Stimulated activated naive CD8-positive, alpha-beta T cell treated with anti-CD3 and anti-CD28 coated beads, Interleukin-15, amount 100 ng/mL, for 72 hours (primary cell): ENCODE measurements at places on chromosomes 6 and 20.

DNA sequence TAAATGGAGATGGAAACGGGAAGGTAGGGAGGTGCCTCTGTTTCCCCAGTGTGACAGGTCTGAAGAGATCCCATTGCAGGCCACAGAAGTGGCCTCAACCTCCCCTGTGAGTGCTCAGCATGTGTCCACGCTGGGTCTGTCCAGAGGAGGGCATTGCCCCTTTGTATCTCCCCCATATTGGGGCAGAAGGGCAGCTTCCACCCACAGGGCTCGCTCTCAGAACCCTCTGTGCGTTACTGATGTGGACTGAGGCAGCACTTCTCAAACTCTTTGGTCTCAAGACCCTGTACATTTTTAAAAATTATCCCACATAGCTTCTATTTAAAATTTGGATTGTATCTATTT is 22.0 kb downstream of the ARFGEF3 start:
- DNase-seq: no peak

DNA sequence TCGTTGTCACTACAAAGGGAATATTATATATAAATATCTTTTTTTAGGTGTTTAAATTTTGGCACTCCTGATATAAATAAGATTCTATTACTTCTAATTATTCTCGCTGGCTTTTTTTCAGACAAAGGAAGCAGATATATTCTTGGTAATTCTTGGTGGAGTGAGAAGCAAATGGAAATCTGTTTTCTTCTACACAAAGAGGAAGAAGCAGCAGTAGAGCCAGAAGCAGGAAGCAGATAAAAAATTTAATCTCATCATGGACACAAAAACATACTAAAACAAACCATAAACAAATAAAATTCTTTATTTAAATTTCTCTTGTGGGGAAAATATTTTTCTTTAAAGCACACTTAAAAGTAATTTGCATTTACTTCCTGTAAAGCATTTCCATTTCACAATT is 3.7 kb upstream of the KIAA0319 start:
- DNase-seq: no peak

DNA sequence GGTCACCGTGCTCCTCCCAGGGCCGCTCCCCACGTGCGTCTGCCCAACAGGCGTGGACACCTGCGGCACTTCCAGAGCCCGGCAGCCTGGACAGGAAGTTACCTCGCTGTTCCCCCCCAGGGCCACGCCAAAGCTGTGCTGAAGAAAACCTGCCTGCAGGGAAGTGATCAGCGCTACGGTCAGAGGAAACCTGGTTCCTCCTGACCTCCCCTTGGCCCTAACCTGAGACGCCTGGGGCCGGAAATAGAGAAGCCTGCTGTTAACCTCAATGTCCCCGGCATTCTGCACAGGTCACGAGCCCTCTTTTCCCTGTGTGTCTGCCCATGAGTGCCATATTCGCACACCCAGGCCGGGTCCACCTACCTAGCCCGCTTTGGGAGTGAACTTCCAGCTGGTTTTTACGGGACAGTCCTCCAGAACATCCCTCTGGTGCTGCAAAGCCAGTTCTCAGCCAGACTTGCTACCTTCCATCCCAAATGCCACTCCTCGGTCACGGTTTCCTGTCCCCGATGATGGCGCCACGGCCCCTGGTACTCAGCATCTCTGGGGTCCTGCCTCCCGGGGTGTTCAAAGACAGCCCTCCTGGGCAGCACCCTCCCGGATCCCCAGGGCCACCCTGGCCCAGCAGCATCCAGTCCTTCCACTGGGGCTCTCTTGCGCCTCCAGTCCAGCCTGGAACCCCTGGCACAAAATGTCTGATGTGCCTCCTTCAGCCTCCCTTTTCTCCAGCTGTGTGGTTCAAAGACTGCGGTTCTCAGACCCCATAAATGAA is 12.0 kb upstream of the IRF4 start:
- no peak for DNase-seq

DNA sequence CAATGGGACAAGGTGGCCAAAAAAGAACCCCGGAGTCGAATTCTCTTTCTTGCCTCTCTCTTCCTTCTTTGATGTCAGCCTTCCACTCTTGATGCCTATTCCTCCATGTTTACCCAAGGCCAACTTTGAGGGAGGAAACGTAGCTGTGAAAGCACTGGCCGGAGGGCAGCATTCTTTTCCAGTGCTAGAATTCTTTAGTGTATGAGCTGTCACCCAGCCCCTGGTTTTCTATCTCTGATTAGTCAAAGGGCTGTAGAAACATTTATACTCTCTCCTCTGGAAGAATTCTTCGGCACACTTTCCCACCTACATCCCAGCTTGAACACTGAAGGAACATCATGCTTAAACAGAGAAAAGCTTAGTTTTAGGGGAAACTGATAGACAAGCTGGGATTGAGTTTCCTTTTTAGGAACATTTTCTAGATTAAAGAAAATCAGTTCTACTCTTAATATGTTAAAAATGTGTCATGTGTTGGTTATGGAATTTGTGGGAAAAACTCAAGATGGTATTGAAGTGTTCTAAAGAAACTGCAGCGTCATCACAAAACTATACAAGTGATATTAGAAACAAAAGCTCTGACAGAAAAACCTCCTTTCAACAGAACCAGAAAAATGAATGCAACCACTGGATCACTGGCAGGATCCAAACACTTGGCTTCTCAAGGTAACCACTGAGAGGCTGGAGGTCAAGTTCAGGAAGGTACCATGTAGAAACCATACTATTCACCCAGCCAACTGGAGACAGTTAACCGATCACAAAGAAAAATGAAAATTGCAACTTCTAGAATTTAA is 20.7 kb upstream of the UTRN start:
- no peak for DNase-seq

DNA sequence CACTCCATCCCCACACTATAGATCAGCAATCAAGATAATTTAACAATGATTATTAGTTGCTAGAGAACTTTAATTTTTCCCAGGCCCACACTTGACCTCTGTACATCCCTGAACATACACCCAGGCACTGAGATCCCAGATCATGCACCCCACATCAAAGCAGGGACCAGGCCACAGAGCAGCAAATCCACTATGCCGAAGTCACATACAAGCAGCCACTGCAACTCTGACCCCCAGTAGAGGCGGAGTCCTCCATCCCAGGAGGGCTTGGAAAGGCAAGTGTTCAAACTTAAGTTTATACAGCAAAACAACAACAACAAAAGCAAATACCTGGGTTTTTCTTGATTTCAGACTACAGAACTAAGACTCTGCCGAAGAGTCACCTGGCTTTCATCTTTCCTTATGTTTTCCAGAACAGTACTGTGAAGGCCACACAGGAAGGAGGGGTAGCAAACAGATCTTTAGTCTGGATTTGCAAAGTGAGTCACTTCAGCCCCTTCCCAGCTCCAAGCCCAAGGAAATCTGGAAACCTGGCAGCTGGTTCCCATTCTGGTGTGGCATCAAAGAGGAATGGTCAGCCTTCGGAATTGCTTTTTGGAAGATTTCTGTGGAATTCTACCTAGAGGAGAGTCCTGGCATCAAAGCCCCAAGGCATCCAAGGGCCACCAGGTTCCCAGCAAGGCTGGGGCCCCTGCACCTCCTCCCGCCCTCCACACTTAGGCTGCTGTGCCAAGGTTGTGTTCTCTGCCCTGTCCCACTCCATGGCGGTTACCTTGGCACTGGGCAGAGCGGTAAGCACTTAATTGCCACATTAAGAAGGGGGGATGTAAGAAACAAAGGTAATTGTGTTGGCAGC is 7.3 kb downstream of the JAG1 start:
- DNase-seq: no peak

DNA sequence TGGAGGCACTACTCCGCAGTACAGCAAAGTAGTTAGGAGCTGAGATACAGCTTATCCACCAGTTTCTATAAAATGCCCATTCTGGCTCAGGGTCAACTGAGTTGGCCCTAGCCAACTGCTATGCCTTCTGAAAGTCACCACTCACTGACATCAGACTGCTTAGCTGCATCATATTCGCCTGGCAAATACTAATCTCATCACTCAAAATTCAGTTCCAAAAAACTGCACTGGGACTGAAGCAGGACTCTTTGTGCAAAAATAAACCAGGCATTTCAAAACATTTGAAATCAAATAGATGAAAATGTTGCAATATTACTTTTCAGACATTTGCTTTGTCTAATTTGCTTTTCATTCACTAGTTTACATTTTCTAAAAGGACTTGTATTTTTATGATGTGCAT is 230.0 kb downstream of the ALDH8A1 start:
- no peak for DNase-seq

- no peak for DNase-seq
These were observed 383.7 kb downstream of the MAFB start for GRCh38 chr20:40305303-40305702.

- DNase-seq: no peak
These were observed 624.7 kb downstream of the CD109 start for GRCh38 chr6:74320715-74321114.

GRCh38 chr6:4880363-4880762 is 104.2 kb downstream of the CDYL start:
- no peak for DNase-seq

GRCh38 chr6:1581120-1581991 is 28.4 kb upstream of the FOXC1 start:
- no peak for DNase-seq

- DNase-seq: no peak
These were observed 6.7 kb downstream of the PYGB start for GRCh38 chr20:25254571-25254970.

DNA sequence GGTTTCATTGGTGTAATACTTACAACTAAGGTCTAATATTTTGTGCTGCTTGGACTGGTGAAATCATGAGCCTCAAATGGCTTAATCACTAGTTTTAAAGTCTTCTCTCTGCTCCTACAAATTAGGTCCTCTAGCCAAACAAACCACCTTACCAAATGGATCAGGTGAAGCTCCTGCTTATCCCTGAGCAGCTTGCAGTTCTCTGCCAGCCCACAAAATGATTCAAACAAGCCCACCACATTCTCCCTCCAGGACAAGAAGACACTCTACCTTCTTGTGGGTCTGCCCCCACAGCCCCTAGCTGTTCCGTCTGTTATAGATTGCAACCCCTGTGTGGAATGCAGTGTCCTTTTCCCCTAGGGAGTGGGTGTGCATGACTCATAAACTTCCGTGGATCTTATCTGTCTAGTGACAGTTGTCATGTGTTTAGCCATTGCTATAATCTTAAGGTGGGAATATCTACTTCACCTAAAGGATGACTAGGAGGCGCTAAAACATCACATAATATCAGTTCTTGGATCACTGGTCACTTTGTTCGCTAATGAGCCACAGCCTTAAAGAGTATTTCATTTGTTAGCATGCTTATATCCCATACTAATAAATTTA is 940.5 kb upstream of the MANEA start:
- DNase-seq: no peak

DNA sequence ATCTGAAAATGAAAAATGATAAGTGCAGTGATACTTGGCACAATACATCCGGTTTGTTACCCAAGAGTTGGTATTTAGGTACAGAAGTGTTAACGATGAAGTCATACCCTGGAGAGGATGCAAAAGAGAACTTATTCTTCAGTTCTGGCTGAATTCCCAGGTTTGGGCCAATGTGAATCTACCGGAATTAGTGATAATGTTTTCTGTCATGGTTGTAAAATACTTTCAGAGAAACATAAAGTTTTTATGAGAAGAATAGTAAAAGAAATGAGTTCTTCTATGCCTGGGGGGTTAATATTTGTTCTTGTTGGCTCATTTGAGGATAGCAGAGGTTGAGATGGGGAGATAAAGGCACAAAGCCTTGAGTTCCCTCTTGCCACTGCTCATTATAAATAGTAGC is 509.9 kb upstream of the POU3F2 start:
- DNase-seq: no peak

DNA sequence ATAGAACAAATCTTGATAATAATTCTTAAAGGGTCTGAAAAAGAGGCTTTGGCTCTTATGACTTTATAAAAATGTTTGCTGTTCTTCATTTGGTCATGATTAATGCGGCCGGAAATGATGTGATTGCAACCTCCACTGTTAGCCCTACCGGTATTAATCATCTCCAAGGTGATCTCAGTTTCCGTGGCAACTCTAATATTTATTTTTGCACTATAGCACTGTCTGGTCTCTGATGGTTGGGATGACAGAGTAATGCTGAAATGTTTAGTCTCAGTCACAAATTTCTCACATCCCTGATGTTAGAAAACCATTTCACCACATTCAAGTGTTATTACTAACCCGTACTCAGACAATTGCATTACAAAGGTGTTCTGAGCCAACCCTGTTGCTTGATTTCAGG is 87.4 kb downstream of the TMEM200A start:
- no peak for DNase-seq

DNA sequence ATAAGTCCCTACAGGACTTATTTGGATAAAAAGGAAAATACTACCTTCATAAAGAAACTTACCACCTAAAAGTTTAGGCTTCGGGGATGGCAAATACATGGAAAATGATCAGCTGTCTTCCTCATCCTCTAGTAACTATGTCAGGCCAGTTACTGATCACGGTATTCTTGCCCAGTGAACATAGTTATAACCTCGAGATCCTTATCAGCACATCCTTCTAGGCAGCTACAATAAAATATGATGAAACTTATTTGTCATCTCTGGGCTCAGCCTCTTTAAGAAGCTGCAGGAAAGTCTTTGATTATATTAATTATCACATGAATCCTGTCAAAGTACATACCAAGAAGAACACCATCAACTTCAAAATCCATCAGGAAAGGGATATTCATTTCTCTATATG is 41.8 kb downstream of the SF3B5 start:
- no peak for DNase-seq

- DNase-seq: no peak
These were observed 137.0 kb downstream of the MRPL14 start for GRCh38 chr6:43990275-43990626.

- no peak for DNase-seq
These were observed 99.6 kb upstream of the POPDC3 start for GRCh38 chr6:105279463-105279862.

- no peak for DNase-seq
These were observed 22.4 kb upstream of the BACH2 start for GRCh38 chr6:90319044-90319443.

- DNase-seq: no peak
These were observed 72.6 kb downstream of the CDKAL1 start for GRCh38 chr6:20606831-20607230.

- DNase-seq: no peak
These were observed 53.5 kb upstream of the CEP85L start for GRCh38 chr6:118704915-118705314.

GRCh38 chr20:58598211-58599015 is 52.7 kb upstream of the STX16 start:
- DNase-seq: no peak

DNA sequence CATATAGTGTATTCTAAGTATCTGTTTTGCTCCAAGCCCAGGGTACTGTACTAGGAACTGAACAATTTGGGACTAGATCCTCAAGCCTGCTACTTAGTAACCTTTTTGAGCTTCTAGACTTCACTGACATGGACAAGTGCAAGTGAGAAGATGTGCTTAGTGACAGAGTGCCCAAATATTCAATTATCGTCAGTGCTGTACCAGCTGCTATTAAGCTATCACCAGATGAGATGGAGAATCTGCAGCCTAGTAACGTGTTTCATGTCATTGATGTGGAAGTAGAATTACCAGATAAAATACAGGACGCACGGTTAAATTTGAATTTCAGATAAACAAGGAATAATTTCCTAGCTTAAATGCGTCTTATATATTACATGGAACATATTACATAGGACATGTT is 218.3 kb downstream of the ARID1B start:
- DNase-seq: no peak

- no peak for DNase-seq
These were observed 43.9 kb downstream of the TRPC4AP start for GRCh38 chr20:35048739-35049138.

- DNase-seq: no peak
These were observed 13.3 kb downstream of the NFATC2 start for GRCh38 chr20:51529081-51529681.

- DNase-seq: no peak
These were observed 27.3 kb upstream of the TAGAP start for GRCh38 chr6:159071843-159072769.

GRCh38 chr20:57716202-57716601 is 6.4 kb upstream of the PMEPA1 start:
- DNase-seq: no peak
